Memory B cell (primary cell): ENCODE measurements at places on chromosomes 1 and 21.
A peak's percentile ranks its signal among the peaks of the same experiment; 100 is the strongest.

GRCh38 chr1:26696654-26697430, 1.0 kb downstream of the ARID1A start:
- peak; percentile 65 for DNase-seq

GRCh38 chr1:246907472-246907871, 24.3 kb downstream of the AHCTF1 start:
- no peak for DNase-seq

DNA sequence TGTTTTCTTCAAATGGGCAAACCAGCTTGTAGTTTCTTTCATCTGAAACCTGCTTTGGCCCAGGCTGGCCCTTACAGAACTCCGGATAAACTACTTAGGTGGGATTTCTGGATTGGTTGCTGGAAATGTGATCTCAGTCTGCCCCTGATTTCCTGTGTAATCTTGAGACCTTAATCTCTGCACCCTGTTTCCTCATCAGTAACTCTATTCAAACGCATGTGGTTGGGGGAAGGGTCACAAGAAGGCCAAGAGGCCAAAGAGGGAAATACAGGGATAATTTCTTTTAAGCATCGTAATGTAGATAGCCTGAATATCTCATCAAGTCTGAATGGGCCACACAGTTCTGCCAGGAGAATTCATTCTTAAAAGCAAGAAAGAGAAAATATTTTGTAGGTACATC, 483.6 kb downstream of the LTN1 start:
- DNase-seq = no peak

DNA sequence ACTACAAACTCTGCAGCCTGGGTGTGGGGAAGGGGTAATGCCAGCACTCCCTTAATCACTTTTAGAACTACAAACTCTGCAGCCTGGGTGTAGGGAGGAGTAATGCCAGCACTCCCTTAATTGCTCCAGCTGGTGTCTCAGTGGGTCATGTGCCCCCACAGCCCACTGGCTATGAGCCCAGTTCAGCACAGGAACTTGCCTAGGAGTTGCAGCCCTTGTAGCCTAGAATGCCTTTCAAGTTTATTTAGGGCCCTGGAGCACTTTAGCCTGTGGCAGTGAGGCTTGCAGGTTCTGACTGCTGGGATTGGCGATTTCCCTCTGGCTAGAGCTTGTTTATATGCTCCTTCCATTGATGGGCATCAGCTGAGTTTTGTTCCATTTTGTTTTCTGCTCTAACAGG, 17.1 kb downstream of the VN1R5 start:
- no peak for DNase-seq

DNA sequence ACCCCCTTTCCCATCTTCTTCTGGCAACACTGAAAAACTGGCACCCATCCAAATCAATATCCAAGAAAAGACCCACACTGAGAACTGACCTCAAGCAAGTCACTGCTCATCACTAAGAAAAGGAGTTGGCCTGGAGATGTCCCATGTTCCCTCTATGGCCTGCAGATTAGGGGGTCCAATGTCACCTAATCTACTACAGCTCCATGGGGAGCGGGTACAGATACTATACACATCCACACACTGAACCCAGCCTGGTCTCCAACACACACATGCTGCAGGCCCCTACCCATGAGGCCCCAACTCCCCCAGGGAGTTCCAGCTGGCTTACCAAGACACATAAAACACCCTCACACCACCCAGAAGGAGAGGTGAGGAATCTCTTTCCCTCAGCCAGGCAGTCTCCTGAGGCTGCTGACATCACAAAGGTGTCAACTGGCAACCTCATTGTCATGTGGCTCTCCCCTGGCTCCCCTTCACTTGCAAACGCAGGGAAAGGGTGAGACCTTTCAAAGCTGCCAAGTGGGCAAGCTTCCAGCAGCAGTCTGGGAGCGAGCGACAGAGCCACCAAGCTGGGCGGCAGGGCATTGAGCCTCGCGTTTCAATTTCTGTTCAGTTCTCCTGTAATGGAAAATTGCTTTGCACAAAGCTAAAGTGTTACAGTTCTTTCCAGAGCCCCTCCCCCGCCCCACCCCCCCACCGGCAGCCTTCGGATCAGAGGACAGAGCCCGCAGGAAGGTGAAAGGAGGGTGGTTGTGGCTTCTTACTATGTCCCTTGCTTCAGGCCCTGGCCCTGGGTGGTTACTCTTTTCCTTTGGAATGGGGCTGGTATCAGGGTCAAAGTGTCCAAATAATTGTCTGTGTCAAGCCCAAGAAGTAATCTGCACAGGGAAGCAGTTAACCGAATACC, at the start of gene LRRC52:
LRRC52 (plus strand) TSS at position 469 of the 907 bp plus-strand sequence; CDS start at position 766, 297 bp downstream.
- DNase-seq = no peak

DNA sequence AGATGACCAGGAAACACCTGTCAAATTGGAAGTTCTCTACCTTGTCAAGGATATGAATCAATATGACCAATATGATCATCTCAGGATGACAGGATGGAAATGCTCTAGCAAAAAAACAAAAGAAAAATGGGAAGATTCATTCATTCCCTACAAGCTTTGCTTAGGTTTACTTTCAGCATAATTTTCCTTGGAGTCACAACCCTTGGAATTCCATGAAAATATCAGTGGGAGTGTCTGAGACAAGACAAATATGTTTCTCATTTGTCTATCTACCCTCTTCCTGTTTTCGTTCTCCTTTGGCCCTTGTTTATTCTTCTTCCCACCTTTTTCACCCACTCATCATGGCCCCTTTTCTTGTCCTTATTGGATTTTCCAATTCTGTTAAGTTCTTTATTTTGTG, 50.6 kb downstream of the COLGALT2 start:
- no peak for DNase-seq

DNA sequence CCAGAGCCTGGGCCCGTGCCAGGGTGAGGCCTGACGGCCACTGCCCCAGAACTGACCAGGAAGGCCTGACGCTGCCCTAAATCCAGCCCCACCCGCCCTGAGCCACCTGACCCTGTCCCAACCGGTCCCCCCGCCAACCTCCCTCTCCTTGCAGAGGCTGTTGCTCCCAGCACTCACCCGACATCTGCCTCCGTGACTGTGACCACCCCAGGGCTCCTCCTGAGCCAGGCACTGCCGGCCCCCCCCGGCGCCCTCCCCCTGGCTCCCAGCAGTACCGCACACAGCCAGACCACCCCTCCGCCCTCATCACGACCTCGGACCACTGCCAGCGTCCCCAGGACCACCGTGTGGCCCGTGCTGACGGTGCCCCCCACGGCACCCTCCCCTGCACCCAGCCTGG, 26.3 kb downstream of the AGRN start:
- DNase-seq = no peak

- DNase-seq = no peak
These were observed 22.5 kb downstream of the PCSK9 start for GRCh38 chr1:55061706-55062321.

DNA sequence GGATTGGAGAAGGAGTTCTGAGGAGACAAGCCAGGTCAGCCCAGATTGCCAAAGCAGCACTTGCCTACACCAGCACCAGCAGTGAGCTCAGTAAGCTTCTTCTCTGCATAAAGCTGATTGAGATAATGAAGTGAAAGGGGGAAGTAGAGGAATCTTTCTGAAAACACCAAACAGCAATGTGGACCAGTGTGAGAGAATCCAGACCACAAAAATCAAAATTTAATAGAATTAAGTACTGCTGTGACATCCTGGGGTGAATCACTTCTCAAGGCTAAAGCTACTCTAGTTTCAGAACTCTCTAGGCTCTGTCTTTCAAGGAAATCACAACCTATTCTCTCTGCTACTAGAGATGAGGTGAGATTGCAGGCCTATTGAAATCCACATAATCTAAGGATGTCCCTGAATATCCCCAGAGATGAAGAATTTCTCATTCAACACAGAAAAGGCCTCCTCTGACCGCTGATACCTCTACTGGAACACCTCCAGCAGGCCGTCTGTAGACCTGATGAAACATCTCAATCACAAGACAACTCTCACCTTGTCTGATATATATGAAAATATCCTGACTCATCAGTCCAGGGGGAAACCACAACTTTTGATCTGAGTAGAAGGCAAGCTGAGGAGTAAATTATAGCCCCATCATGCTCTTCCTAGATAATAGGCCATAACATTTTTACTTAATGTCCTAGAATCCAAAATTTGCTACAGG, at the start of gene FCRL4:
FCRL4 (minus strand) TSS at position 127 of the 709 bp plus-strand sequence. CDS start 141 bp downstream, outside the sequence.
- no peak for DNase-seq

GRCh38 chr1:222618880-222619596, 1.1 kb downstream of the MIA3 start:
- DNase-seq = no peak

GRCh38 chr1:43554444-43554992, 23.8 kb downstream of the PTPRF start:
- no peak for DNase-seq

DNA sequence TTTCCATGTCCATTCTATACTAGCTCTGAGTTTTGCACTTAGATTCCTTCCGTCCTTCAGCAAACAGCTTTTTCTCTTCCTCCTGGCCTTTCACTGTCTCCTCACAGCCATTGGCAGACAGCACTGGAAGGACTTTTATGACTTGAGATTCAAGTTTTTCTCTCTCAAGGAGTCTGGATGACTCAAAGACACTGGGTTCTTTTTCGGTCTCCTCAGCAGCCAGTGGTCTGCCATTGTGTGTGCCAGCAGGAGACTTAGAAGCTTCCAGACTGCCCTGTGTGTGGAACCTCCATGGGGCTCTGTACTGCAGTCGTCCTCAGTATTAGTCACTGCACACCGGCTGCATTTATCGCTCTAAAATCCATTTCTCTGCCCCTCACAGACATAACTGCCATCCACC, 30.5 kb downstream of the NTNG1 start:
- DNase-seq = no peak

DNA sequence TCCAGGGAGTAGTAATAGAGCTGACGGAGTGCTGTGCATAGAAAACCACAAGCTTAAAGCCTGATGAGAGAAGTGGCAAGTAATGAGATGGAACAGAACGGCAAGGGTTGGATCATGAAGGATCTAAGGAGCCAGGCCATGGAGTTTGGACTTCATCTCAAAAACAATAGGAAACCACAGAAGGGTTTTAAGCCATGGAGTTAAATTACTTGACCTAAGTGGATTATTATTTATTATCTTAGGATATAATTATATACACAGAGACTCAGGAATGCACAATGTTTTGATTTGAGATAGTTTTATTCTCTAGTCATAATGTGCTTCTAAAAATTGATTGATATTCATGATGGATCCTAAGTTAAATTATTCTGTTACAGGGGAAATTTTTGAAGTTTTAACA, 242.4 kb downstream of the PLPP3 start:
- DNase-seq = no peak

- no peak for DNase-seq
These were observed 14.7 kb downstream of the AMPD2 start for GRCh38 chr1:109634292-109634691.

DNA sequence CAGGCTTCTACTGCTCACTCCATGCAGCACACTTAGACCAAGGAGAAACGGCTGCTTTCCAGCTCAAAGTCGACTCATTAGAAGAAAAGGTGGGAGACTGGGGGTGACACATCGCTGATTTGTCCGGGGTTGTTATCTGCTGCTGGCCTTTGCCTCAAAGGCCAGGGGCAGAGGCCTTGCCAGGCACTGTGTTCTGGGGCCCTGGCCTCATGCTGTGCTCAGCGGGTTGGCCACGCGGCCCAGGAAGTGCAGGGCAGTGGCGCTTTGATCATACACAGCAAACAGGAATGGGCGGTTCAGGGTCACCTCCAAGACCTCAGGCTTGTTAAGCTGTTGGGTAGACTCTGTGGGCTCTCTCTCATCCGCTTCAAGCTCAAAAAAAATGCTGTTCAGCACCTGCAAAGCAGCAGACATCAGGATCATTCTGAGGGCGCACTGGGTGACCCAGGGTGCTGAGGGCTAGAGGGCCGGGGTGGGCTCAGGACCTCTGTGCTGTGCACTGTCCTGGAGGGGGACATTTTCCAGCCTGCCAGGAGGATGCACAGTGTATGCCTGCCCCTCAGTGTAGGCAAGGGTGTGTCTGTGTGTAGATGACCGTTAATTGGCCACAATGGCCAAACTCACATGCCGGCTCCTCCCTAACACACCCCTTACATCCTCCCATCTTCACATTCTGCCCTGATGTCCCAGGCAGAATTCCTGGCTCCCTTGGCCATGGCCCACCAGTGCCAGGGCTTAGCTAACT, 10.8 kb downstream of the AGT start:
- DNase-seq = no peak

DNA sequence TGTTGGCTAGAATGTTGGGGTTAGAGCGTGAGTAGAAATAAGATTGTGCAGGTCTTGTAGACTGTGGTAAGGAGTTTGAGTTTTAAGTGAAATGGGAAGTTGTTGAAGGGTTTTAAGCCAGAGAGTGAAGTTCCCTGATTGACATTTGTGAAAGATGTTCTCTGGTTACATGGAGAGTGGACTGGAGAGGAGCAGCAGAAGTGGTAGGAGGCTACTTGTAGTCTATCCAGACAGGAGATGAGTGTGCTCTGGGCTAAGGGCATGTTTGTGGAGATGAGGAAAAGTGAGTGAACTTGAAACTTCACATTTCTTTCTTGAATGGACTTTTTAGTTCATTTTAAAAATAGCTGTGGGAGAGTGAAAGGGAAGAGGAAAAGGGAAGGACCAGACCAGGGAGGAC, 37.0 kb downstream of the F3 start:
- DNase-seq = no peak

DNA sequence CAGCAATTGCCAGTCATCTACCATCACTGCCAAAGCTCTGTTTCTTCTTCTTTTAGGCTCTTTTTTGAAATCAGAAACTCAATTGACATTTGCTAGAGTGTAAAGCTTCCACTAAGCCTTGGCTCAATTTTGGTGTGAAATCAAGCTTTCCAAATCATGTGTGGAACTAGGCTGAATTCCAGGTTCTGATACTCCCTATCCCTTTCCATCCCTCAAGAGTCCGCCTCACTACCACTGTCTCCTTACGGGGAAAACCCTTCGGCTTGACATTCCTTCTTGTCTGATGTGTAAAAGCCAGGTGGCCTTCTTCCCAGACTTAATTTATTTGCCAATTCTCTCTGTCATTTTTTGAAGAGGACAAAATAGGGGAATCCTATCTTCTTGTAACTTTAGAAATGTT, 47.2 kb upstream of the PRMT6 start:
- DNase-seq = no peak

DNA sequence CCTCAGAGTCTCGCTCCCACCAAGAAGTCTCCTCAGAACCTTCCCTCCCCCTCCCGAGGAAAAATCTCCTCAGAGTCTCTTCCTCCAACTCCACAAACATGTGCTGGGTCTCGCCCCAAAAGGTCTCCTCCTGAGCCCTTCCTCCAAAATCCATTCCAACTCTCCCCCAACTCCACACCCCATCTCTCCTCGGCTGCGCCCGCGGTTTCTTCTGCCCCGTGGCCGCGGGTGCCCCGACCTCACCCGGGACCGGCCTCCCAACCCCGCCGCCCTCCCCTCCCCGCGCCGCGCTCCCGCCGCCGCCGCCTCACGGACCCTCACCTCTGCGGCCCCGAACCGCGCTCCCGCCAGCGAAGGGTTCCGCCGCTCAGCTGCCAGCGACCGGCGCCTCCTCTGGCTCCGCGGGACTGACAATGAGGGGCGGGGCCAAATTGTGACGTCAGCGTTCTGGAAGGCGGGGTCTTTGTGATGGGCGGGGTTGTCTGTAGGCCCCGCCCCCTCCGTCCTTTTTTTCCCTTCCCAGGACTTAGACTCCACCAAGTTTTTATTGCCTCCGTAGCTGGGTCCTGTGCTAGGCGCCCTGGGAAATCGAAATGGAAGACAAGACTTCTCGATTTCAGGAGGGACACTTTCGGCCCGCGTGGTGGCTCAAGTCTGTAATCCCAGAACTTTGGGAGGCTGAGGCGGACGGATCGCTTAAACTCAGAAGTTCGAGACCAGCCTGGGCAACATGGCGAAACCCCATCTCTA, at the start of gene LUZP1:
LUZP1 (minus strand) TSS at position 412 of the 750 bp plus-strand sequence.
- DNase-seq = peak; percentile 87
